ENCODE measurements at places on chromosomes 2 and 18.

- no peak for DNase-seq
Observed at GRCh38 chr2:31335921-31336585, 78.5 kb downstream of the XDH start.

DNA sequence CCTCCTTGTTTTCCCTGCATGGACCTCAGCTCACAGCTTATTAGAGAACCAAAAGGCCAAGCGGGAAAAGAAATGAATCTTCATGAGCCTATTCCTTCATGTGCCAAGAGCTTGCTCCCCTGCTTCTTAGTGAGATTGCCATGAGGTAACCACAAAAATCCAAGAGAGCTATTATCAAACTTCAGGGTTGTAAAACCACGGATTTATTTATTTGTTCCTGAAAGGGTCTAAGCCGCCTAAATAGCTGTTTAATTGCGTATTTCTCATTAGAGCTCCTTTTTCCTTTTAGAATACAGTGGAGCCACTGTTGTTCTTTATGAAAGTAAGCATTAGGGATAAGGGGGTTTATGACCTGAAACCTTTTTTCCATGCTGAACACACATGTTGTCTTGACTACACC is 58.0 kb downstream of the SRD5A2 start:
- DNase-seq, result no peak

DNA sequence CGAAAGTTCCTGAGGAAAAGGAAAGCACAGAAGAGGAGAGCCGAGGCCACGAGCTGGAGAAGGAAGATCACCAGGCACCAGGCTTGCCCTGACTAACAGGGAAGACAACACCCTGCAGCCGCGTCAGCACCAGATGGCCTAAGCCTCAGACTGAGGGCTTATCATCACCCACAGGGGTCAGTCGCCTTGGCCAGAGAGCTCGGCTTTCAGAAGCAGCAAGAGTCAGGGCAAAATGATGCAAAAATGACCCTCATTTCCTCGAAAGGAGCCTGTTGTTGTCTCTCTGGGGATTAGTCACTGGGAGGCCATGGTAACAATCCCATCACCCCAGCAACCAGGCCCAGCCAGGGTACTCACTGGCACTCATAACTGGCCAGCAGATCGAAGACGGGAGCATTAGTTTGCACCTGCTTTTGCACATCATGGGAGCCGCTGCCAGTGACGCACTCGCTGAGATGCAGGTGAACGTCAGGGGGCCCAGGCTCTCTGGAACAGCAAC is 42.7 kb upstream of the ZFP36L2 start:
- DNase-seq, result peak; percentile 25

- no peak for DNase-seq
Observed at GRCh38 chr18:68121826-68122225, 593.1 kb downstream of the TMX3 start.

DNA sequence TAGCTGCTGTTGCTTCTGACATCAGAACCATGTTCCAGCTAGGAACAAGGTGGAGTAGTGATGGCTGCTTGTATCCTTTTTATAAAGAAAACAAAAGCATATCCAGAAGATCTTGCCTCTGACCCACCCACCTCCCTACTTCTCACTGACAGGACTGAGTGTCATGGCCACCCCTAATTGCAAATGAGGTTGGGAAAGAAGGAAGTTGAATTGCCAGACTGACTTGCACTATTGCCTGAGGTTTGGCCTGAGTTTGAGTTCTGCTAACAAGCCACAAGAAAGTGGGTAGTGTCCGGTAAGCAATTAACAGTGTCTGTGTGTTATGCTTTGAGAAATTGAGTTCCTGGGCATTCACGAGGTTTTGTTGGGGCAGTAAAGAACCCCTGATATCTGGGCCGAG is 22.8 kb downstream of the SGPP2 start:
- DNase-seq, result no peak

DNA sequence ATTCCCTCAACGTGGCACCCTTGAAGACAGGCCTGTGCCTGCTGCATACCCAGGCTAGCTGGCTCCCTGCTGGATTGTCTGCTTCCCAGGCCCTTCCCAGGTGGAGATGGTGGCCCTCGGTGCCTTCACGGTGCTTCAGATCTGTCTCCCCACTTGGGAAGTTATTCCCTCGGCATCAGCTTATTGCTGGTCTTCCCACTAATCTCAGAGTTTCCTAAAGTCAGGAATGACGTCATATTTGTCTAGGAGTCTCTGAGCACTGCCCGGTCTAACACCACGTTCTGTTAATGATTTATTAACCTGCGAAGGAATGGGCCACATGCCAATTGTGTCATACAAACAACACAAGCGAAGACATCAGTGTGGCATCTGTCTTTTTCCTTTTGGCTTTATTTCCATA is 269.8 kb upstream of the ID2 start:
- no peak for DNase-seq

- DNase-seq, result peak; percentile 47
Observed at GRCh38 chr2:177161741-177162460, 50.7 kb upstream of the HNRNPA3 start.

- DNase-seq, result no peak
Observed at GRCh38 chr2:86433137-86433536, 8.0 kb upstream of the KDM3A start.

DNA sequence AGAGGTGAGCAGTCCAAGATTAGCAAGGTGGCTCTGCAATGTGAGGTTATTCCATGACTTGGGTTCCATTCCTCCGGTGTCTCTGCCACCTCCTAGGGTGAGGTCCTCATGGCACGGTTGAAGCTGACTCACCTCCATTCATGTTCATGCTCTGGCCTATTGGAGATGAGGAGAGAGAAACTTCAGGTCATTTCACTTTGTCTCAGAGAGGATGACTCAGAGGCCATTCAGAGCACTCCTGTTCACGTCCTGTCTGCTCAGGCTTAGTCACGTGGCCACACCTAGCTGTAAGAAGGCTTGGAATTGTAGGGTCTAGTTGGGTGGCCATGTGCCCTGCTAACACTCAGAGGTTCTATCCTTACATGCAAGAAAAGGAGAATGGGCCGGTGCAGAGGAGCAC is 67.5 kb upstream of the MBOAT2 start:
- DNase-seq, result no peak

- DNase-seq, result no peak
Observed at GRCh38 chr2:127293386-127293747, 577 bp downstream of the ERCC3 start.

GRCh38 chr2:9017411-9017810 is 13.9 kb upstream of the MBOAT2 start:
- DNase-seq, result no peak

GRCh38 chr2:18830962-18831361 is 241.6 kb upstream of the NT5C1B start:
- no peak for DNase-seq

DNA sequence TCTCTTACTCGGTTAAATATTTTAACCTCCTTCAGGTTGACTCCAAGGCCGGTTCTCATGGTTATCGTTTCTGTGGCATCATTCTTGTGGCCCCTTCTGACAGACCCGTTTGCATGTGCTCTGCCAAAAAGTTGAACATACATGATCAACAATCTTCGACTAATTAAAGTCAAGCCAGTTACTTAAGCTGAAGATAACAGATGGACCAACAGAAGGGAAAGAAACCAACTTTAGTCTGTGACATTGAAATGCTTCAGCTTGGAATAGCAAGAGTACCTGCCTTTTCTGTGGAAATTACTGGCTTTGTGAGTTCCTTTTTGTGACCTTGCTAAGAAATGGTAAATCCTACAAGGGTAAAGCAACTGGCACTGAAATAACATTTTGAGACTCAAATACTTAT is 1429.1 kb downstream of the LRP1B start:
- no peak for DNase-seq

DNA sequence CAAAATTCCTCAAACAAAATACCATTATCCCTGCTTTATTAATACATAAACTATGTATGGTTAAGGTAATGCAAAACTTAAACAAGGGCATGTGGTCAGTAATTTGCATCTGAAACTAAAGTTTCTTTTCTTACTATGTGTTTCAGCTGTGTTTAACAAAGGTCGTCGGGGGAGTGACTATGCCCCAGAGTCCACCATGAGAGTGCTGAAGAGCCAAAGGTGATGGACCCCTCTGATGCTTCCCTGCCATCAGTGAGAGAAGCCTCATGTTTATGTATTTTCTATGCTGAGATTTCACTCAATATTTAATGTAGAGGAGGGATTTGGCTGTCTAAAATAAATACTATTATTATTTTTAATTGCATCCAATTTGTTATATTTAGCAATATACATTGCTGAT is 707.2 kb upstream of the REG3G start:
- no peak for DNase-seq

- DNase-seq, result no peak
Observed at GRCh38 chr18:26919201-26919600, 53.7 kb upstream of the AQP4 start.

Data from pons (tissue), 1 donor.